ENCODE measurements at places on chromosomes 6 and 20. TPM values are rescaled to one million over a fixed set of nuclear protein-coding genes. Genes with fewer than 3 reads are reported as not detected.

The C6orf62 gene
- 44.8 TPM for total RNA-seq

The TPBG gene
- 1.0 TPM for total RNA-seq

The GTF2H4 gene
- 21.7 TPM for total RNA-seq

The TPD52L2 gene
- total RNA-seq, result 17.3 TPM

The TCF19 gene
- 0.45 TPM for total RNA-seq

Measured in left lobe of liver (tissue), 2 donors.